NCI-H1417 treated with DMSO at 0.1 percent for 48 hours (cell line): ENCODE measurements at places on chromosomes 11 and 22.

DNA sequence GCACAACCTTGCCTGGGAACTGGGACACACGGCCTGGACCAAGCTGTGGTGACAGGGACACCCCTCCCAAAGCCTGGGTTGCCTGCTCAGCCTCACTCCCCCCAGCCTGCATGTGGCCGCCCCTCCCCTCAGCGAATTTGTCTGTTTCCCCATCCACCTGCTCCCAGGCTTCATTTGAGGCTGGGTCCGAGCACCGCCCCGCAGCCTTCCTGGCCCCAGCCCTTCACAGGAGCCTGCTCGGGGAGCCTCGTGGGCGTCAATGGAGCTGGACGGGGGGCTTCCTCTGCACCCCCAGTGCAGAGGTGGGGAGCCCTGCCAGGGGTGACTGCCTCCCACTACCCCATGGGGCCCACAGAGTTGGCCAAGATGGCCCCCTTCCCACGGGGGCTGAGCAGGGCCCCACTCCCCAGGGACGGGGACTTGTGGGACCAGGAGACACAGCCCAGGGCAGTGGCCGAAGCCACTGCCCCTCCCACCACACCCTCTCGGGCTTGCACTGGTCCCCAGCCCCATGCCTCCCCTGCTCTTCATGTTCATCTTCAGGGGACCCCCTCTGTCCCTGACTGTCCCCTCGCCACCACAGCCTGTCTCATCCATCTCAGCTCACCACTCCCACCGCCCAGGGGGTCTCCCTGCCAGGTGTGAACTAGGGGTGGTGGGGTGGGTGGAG lies 91.7 kb downstream of the WNT7B start:
- DNase-seq = no peak

GRCh38 chr11:396948-397548 lies 3.0 kb downstream of the PKP3 start:
- no peak for DNase-seq

DNA sequence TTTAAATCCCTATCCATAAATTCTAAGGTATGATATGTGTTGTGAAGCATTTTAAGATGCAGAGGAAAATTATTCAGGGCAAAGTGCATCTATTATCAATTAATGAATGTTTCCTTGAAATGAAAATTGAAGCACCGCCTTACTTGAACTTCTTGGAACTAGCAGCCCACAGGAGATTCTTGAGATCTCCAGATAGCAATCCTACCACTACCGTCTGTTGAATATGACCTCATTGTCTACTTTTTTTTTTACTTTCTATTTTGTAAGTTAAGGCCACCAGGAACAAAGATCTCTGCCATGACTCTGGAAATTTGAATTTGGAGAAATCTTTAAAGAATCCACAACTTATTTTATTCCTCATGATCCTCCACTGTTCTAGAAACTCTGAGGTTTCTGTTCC lies 808.7 kb downstream of the KCNA4 start:
- DNase-seq = no peak

DNA sequence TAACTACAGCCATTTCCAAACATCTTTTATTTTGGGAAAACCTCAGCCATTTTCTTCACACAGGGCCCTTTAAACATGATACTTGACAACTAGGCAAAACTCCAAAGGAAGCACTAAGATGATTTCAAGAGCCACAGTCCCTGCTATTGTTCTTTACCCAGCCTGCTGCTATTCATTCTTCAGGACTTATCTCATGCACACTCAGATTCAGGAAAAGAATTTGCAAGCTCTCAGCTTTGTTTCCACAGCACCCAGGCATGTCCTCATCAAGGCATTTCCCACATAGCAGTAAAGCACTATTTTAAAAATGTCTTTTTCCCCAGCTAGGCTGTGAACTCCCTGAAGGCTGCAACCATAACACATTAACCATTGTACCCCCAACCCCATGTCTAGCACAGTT lies 609.3 kb upstream of the CCDC90B start:
- DNase-seq = no peak

DNA sequence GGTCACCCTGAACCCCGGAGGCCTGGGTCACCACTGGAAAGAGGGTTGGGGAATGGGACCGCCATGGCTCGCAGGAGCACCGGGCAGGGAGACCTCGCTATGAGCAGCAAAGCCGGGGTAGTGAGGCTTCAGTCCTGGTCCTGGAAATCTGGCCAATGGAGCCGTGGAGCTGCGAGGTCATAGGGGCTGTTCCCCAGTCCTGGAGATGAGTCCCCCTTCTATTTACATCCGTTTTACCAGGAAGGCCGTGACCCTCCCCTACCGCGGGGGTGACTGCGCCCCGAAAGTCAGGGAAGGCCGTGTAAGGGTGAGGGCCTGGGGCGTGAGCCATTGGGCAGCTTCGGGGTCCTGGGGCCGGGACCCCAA lies 449 bp downstream of the PIDD1 start:
- DNase-seq = no peak
